ENCODE measurements at places on chromosomes 7 and 10.

- peak; percentile 44 for DNase-seq
These were observed 95.2 kb upstream of the GNA12 start for GRCh38 chr7:2939193-2939885.

DNA sequence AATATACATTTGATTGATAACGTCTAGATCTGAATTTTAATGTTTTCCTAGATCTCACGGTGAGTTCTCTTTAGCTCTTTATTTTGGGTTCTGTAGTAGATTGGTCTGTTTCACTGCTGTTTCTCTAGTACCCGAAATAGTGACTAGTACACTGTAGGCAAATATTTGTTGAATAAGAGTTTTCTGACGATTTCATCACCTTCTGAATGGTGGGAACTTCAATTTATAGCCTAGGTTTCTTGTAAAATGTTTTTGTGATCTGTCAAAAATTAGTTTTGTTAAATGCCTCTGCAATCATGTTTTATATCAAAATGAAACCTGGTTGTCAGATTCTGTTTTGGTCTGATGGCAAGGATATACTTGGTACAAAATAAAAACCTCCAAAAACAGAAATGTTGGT lies 10.2 kb downstream of the PDCD4 start:
- DNase-seq = no peak

DNA sequence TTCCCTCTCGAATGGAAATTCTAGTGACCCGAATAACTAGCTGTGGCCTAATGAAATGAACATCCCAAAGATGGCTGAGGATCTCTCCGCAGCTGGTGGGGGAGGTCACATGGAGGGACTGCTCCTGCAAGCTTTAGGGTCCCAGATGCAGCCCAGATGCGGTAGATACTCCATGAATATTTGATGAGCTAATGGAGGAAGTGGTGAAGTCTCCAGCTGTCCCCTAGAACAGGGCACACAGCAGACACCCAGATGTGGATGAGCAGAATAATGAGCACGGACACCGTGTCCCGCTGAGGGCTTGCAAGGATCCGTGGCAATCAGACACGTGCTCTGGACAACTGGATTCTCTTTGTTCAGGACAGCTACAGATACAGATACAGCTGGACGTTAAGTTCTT lies 59.2 kb downstream of the DENND2A start:
- DNase-seq = no peak

- DNase-seq = no peak
These were observed 86.2 kb downstream of the SH3PXD2A start for GRCh38 chr10:103769176-103769575.

GRCh38 chr10:6068422-6068821 lies 6.3 kb upstream of the IL2RA start:
- no peak for DNase-seq

- no peak for DNase-seq
These were observed 238.3 kb upstream of the RNF32 start for GRCh38 chr7:156402255-156402654.

DNA sequence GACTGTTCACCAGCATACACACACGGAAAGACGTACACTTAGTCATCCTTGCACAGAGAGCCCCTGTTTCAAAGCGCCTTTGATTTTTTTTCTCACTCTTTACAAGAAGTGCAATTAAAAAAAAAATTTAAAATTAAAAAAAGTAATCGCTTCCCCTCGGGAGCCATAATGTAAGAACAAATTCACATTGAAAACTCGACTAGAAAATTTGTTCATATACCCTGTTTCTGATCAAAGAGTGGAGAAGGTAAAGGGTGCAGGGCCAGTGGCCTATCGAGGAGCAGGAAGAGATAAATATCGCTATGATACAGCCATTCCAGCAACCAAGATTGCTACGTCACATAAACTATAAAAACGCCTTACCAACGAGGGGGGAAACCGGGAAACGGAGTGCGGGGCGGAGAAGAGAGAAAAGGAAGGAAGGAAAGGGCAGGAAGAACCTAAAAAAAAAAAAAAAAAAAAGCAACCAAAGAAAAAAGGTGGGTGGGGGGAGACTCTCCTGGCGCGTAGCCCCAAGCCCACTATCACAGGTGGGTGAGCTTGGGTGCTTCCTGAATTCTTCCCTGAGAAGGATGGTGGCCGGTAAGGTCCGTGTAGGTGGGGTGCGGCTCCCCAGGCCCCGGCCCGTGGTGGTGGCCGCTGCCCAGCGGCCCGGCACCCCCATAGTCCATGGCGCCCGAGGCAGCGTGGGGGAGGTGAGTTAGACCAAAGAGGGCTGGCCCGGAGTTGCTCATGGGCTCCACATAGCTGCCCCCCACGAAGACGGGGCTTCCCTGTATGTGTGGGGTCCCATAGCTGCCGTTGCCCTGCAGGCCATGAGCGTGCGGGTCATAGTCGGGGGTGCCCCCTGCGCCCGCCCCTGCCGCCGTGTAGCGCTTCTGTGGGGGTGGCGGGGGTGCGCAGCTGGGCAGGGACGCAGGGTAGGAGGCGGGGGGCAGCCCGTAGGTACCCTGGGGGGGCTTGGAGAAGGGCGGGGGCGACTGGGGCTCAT lies 5.2 kb upstream of the HOXA2 start:
- DNase-seq = no peak

- no peak for DNase-seq
These were observed 1.1 kb upstream of the ACTR3C start for GRCh38 chr7:150324373-150324961.

GRCh38 chr10:94293354-94293753 lies 69.4 kb downstream of the NOC3L start:
- no peak for DNase-seq

Data from RWPE2 (cell line).